ENCODE measurements at places on chromosomes 2 and 18.

GRCh38 chr18:27064673-27065072 lies 120.4 kb downstream of the CHST9 start:
- DNase-seq, result no peak

GRCh38 chr2:214699236-214699635 lies 110.2 kb downstream of the BARD1 start:
- DNase-seq, result no peak

DNA sequence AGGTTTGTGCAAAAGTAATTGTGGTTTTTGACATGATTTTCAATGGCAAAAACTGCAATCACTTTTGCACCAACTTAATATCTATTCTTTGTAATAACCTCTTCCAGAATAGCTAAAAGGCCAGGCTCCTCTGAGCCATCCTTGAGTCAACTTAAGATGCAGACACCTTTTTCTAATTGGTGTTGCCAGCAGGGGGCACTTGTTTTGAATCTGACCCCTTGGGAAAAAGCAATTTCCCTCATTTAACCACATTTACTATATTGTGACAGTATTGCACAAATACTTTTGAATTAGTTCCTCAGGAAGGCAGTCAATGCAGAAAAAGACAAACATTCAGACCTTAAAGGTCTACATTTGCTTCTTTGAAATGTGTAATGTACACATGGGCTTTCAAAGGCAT lies 78.6 kb upstream of the GALNT5 start:
- DNase-seq, result no peak

- DNase-seq, result no peak
Observed at GRCh38 chr2:164850235-164850634, 8.6 kb upstream of the COBLL1 start.

GRCh38 chr2:180927030-180927686 lies 53.2 kb upstream of the UBE2E3 start:
- DNase-seq, result no peak

DNA sequence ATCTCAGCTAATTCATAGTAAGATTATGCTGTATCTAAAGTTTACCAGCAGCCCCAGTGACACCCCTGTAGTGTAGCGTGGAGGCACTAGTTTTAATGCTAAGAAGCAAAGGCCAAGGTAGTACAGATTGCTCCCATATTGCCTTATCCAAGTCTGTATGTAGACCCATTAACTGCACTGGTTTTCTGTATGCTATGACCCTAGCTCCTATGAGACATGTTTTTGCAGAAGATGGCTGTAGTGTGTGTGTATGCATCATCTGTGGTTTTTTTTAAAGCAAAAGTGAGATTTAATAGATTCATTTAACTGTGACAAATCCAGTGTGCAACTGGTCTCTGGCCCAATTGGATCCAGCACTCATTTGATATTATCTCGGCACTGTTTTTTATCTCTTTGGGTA lies 86.5 kb downstream of the HAUS1 start:
- no peak for DNase-seq

DNA sequence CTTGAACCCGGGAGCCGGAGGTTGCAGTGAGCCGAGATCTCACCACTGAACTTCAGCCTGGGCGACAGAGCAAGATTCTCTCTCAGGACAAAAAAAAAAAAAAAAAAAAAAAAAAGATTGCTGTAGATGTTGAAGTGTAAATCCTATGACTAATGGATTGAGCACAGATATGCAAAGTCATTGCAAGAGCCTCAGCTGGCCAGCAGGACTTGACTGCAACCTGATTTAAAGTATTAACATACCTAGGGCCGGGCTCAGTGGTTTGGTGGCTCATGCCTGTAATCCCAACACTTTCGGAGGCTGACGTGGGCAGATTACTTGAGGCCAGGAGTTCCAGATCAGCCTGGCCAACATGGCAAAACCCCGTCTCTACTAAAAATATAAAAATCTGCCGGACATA lies 103.4 kb upstream of the MSH2 start:
- no peak for DNase-seq

- DNase-seq, result no peak
Observed at GRCh38 chr2:2294183-2294690, 36.8 kb downstream of the MYT1L start.

- no peak for DNase-seq
Observed at GRCh38 chr2:158305501-158305900, 151.1 kb downstream of the CCDC148 start.

DNA sequence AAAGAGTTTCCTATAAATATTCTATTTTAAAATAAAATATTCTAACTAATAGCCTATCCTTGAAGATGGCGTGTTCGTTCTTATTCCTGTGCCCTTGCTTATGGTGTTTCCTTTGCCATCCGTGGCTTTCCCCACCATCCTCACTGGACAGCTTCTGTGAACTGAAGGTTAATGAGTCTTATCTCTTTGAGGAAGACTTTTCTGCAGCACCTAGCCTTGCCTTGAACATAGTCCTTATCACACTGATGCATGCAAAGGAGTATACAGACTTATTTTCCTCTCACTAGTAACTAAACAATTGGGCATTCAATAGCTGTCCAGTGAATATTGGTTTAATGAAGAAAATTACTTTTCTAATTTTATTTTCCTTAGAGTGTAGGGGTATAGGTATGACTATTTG lies 88.1 kb downstream of the GULP1 start:
- no peak for DNase-seq

GRCh38 chr2:148979164-148979918 lies 59.2 kb upstream of the LYPD6B start:
- DNase-seq, result no peak

DNA sequence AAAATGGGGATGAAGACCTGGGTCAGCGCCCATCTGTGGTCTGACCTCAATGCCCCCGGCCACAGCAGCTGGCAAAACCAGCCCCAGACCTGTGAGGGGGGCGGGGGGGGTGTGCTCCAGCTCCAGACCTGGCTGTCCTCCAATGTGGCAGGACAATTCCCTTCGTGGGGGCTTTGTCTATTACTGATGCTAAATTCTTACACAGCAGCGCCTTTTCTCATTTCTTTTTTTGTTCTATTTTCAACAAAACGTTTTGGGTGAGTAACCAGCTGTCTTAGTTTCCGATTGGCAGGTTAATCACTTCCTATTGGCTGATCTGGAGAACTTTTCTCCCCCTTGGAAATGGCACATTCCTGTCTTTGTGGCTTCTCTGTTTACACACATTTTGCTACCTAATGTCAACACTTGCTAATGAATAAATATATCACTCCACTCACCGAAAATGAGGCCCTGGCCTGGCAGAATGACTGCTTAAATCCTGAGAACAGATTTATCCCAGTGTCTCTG lies 4.4 kb downstream of the SMAD7 start:
- DNase-seq, result no peak

DNA sequence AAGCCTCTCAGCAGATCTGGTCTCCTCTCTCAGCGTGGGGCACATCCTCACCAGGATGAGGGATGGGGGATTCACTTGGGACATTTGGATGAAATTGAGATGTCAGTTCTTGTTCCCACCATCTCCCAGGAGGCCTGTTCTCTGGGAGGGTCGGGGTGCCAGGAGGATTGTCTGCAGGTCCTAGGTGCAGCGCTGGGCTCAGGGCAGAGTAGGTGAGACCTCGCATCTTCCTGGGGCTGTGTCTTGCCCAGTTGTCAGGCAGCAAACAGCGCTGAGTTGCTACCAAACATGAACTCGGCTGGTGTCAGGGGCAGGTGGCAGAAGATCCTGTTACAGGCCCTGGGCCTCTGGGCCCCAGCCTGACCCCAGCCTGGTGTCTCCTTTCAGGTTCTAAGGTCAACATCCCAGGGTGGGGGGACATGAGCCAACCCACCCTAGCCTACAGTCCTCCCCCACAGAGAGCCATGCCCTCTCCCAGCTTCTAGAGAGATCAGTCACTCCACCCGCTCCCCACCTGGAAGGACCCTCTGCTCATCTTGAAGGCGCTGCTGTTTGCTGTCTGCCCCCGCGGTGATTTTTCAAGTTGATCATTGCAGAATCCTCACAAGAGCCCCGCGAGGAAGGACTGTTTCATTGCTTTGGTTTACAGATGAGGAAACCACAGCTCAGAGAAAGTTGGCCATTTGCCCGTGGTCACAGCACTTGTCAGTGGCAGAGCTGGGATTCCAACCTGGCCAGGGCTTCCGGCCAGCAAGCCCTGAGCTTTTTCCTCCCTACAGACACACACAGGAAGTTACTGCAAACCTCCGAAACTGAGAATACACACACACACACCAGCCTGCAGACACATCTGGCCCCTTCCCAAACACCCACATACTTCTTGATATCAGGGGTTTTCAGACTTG lies 83.9 kb downstream of the STPG4 start:
- no peak for DNase-seq

DNA sequence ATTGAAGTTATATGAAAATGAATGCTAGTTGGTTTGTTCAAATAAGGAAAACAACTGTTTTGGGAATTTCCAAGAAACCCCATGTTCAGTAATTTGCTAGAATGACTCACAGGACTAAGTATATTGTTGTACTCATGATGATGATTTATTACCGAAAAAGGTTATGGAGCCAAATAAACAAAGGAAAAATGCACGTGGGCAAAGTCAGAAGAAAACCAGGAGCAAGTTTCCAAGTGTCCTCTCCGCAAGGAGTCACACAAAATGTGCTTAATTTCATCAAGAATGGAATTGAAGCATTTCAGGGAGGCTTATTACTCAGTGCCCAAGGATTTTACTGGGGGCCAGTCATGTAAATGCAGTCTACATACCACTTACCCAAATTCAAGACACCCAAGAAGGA lies 1652.4 kb upstream of the TMEFF2 start:
- no peak for DNase-seq

- DNase-seq, result no peak
Observed at GRCh38 chr18:11258039-11258610, 108.8 kb upstream of the PIEZO2 start.

DNA sequence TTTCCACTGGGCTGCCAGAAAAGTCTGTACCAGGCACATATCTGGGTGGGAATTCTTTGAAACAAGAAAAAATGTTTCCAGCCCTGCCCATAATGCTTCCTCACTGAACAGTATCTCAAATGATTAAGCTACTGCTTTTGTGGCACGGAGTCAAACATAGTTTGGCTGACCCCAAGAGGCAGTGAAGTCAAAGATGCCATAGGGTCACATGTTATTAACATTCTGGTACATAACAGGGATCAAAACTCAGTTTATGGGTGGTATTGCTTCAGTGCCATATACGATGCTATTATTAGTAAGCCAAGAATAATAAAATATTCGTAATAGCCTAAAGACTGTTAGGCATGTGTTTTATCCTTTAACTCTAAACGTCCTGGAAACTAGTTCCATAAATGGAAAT lies 112.4 kb downstream of the FEZ2 start:
- no peak for DNase-seq

DNA sequence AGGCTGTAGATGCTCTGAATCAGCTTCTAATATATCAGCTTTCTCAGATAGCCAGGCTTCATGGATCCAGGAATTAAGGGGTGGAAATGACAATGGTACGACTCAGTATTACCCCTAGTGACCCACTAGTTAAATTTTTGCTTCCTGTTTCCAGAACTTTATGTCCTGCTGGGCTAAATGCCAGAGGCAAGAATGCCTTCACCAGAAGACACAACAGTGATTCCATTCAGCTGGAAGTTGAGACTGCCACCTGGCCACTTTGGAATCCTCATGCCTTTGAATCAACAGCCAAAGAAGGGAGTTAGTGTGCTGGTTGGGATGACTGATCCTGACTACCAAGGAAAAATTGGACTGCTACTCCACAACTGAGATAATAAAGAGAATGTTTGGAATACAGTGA lies 239.1 kb downstream of the ASXL3 start:
- no peak for DNase-seq

DNA sequence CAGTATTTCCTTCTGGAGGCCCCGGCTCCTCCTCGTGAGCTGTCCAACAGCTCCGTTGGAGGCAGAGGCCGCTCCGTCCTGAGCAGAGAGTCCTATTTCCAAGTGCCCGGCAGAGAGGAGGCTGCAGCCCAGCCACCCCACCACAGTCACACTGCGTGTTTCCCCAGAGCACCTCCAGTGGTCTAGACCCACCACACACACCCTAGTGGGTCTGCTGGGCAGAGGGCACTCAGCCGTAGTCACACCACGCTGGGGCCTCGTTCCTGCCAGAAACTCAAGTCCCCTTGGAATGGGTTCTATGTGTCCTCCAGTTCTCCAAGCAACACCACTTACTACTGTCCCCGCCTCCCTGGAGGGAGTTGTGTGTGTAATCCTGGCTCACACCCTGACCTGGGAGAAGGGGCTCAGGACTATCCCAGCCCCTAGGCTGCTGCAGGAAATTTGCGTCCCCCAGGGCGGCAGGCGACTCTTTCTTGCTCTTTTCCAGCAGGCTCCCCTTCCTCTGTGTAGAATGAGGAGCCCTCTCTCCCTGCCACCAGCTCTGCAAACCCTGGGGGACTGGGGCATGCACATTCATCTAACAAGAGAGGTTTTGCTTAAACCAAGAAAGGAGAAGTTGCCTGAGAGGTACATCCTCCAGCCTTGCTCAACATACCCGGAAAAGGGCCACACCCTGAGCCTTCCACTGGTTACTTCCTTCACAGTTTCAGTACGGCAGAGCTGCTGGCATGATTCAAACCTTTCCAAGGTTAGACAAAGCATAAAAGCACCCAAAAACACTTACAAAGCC lies 114.1 kb downstream of the NDUFA10 start:
- DNase-seq, result no peak

DNA sequence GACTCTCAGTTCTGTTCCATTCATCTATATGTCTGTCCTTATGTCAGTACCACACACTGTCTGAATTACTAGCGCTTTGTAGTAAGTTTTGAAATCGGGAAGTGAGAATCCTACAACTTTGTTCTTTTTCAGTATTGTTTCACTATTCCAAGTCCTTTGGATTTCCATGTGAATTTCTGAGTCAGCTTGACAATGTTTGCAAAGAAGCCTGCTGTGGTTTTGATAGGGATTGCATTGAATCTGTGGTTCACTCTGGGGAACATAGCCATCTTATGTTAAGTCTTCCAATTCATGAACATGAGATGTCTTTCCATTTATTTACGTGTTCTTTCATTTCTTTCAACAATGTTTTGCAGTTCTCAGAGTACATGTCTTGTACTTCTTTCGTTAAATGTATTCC lies 15.0 kb downstream of the SLC3A1 start:
- no peak for DNase-seq

DNA sequence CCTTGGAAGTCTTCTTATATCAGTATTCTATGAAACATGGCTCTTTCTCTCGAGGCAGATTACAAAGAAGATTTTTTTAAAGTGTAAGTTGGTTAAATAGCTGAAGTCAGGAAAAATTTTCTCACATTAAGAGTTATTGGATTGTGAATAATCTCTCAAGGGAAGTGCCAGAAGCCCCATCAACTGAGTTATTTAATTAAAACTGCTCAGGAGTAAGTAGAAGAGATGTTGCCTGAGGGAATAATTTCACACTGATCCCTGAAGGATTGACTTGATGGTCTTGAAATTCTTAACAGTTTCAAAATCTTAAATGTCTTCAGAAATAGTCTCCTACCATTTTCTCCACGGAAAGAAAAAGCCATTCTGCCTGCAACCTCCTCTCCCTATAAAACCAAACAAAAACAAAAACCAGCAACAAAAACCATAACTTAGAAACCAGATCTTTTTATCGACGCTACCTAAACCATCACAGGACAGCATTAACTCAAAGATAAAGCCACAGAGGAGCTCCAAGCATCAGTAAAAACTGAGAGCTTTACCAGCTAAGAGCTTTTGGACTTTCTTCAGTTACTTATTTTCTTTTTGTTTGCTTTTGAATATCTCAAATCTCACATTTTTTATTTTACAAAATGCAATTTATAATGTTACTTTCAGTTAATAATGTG lies 12.9 kb downstream of the CD226 start:
- no peak for DNase-seq

GRCh38 chr2:29628862-29629261 lies 292.5 kb downstream of the ALK start:
- no peak for DNase-seq

GRCh38 chr18:55079481-55080355 lies 120.5 kb upstream of the CCDC68 start:
- no peak for DNase-seq

- no peak for DNase-seq
Observed at GRCh38 chr2:173151671-173152401, 76.2 kb downstream of the MAP3K20 start.

Measured in activated naive CD8-positive, alpha-beta T cell treated with anti-CD3 and anti-CD28 coated beads, Interleukin-2, amount 50 U/mL, for 16 hours (primary cell).